LoVo (cell line): ENCODE measurements at places on chromosomes 12 and 14.

GRCh38 chr12:88235183-88235833 lies 93.2 kb downstream of the TMTC3 start:
- DNase-seq = no peak

- DNase-seq = no peak
Observed at GRCh38 chr12:72273851-72274351, 1.7 kb downstream of the TRHDE start.

GRCh38 chr14:54713379-54713778 lies 146.5 kb downstream of the SAMD4A start:
- DNase-seq = no peak

DNA sequence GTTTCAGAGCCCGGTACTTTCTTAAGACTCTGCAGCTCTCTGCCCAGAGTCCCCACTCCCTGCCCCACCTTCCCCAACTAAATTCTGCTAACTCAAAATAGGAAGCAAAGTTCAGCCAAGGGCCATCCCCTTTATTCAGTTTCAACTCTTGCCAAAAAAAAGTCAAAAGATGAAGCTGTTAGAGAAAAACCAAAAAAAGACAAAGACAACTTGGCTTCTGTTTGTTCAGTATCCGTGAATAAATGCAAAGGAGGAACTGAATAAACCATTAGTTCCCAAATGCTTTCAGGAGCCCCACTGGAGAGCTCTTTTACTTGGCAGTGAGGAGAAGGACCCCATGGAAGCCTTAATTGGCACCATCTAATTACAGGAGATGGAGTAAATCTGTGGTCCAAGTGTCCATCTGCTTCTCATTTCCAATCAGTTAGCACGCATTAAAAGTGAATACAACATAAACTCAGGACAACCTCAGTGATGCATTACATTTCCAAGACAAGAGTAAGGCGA lies 155.4 kb upstream of the GZMB start:
- no peak for DNase-seq

- DNase-seq = no peak
Observed at GRCh38 chr14:93970965-93971634, 5.3 kb downstream of the ASB2 start.

DNA sequence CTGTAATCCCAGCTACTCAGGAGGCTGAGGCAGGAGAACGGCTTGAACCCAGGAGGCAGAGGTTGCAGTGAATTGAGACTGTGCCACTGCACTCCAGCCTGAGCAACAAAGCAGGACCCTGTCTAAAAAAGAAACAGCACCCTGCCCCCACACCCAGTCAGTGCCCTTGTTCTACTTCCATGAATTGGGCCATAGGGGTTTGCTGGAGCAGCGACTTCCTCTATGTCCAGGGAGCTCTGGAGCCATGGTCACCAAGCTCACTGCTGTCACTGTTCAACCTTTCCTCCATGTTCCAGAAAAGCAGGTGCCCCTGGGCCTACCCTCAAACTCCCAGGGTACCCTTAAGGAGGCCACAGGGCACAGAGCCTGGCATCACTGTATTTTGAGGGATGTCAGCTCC lies 116.8 kb downstream of the RIN3 start:
- no peak for DNase-seq

GRCh38 chr14:60651796-60652673 lies 2.8 kb upstream of the SIX1 start:
- no peak for DNase-seq

- no peak for DNase-seq
Observed at GRCh38 chr12:107951024-107951423, 176.5 kb downstream of the ASCL4 start.
